ENCODE measurements at places on chromosomes 12 and 14.

DNA sequence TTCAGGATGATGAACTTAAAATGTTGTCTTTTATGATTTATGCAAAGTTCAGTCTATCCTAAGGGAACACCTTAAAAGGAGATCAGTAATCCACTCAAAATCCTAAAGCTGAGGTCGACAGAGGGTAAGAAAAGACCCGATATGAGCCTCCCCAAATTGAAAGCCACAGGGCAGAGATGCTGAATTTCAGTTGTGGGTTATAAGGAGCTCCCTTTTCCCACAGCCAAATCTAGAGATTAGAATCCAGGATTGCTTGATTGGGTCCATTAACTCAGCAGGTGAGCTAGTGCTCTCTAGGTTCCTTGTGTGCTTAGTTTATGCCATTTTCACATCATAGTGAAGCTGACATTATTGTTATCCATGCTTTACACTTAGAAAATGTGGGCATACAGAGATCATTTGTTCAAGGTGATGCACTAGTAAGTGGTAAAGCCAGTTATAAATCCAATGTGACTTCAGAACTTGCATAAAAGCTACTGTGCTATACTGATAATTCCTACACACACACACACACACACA, 417.5 kb downstream of the TMEM117 start:
- DNase-seq = no peak

GRCh38 chr12:132373901-132374611, 44.7 kb upstream of the GALNT9 start:
- DNase-seq = no peak

DNA sequence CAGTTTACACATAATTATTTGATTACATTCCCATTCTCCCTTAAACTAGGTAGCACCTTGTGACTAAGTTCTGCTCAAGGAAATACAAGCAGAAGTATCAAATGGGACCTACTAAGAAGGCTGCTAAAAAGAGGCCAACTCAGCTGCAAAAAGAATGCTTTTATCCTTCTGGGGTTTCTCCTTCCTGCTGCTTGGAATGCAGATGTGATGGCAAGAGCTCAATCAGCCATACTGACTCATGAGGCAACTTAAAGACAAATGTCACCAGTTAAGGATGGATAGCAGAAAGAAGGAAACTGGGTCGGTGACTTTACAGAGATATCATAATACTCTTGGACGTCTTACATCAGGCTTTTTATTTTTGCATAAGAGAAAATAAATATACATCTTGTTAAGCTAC, 38.0 kb upstream of the RAP1B start:
- DNase-seq = no peak

- no peak for DNase-seq
Measured at GRCh38 chr12:59164226-59164625, 243.9 kb upstream of the LRIG3 start.

DNA sequence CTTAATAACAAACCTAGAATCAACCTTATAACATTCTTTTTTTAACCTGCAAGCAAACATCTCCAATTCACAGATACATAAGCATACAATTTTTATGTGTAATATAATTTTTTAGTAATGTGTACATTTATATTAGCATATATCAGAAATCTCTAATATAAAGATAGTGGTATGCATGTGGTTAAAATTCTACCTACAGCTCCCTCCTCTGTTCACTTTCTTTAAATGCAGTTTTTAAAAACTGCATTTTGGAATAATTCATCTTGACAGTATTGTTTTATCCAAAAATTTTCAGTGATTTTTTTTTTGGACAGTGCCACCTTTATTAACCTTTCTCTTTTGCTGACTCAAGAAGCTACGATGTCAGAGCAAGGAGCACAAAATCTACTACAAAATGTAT, 13.2 kb upstream of the RXYLT1 start:
- no peak for DNase-seq

DNA sequence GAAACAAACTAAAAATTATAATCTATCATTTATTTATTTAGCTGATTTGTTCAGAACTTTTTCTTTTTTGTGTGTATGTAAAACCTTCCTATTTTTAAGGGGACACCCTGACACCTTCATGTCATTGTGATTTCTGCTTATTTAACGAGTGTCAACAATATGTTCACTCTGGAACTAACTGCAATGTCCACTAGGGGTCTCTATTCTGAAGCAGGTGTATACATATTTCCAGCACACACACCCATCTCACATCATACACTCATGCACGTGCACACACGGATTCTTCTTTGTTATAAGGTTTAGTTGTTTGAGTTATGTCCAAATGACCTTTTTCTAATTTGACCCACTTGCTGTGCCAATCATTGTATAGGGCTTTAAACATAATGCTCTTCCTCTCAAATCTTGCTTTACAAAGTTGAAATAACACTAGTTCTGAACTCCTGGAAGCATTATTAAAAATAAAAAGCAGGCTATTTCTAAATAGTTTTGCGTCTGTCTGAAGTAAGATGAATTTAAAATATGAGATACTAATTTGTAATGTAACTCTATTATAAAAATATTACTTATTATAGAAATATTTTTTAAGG, 15.5 kb downstream of the E2F7 start:
- no peak for DNase-seq

- DNase-seq = no peak
Measured at GRCh38 chr12:39623919-39624318, 4.3 kb upstream of the ABCD2 start.
